ENCODE measurements at places on chromosomes 3 and 15. TPM values are rescaled to one million over a fixed set of nuclear protein-coding genes. Genes with fewer than 3 reads are reported as not detected.

DNA sequence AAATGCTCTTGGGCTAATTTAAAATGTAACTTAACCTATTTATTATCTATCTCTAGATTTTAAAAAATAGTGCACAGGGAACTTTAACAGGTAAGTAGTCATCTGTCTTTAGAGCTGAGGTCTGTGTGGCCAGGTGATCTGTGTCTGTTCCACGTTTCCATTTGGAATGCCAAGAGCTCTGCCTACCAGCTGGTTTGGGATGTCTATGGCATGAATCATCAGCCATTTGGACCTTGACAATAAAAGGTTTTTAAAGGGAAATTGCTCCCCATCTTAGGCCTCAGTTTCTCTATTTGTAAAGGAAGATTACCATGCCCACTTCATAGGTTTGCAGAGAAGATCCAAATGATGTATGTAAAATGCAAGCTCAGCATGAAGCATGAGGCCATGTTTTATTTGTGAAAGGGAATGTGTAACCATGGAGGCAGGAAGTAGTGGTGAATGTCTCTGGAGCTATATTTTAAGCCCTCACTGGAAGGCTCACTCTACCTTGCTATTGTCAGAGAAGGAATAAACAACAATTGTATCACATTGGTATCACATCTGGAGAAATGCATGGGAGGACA is 548.1 kb upstream of the LMCD1 start:
- no peak overlapping the region for H3K27ac ChIP-seq
- no peaks in the 10 kb centered on the region for H3K27me3 ChIP-seq
- DNase-seq: no peak
- H3K4me3 ChIP-seq: no peak overlapping the region
- no peaks in the 10 kb centered on the region for H3K36me3 ChIP-seq
- H3K4me1 ChIP-seq: no peaks in the 10 kb centered on the region

- DNase-seq: no peak
- no peak overlapping the region for H3K4me3 ChIP-seq
- H3K4me1 ChIP-seq: no peaks in the 10 kb centered on the region
- no peak overlapping the region for H3K27ac ChIP-seq
These were observed 29.6 kb downstream of the GSK3B start for GRCh38 chr3:120064641-120065040.

DNA sequence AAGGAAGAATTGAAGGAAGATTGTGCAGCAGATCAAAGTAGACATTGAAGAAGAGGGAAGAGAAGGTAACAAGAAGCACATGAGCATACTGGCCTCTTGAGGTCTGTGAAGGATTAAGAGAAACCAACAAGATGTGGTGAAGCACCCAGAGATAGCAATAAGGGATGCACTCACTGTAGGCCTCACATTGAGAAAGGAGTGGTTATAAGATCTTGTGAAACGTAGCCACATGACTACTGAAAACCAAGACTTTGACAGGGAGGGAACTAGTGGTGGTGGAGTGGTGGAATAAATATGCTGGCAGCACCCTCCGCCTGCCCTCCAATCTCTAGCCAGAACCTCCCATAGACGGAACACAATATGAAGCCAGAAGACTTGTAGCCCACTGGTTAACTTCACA is 651.2 kb downstream of the DIPK2A start:
- DNase-seq: no peak
- no peaks in the 10 kb centered on the region for H3K36me3 ChIP-seq
- H3K27me3 ChIP-seq: no peaks in the 10 kb centered on the region
- H3K27ac ChIP-seq: no peak overlapping the region
- no peak overlapping the region for H3K4me3 ChIP-seq
- no peaks in the 10 kb centered on the region for H3K4me1 ChIP-seq

The LMAN1L gene
- total RNA-seq: 1.5 TPM

- H3K27me3 ChIP-seq: no peaks in the 10 kb centered on the region
- H3K4me3 ChIP-seq: no peak overlapping the region
These were observed 33.3 kb downstream of the TM4SF18 start for GRCh38 chr3:149299938-149300801.

GRCh38 chr3:84727616-84728015 is 231.2 kb upstream of the CADM2 start:
- H3K4me1 ChIP-seq: no peaks in the 10 kb centered on the region
- H3K36me3 ChIP-seq: no peaks in the 10 kb centered on the region
- no peak overlapping the region for H3K4me3 ChIP-seq

The KY gene
- not detected for total RNA-seq

- DNase-seq: no peak
- peak overlapping the region; percentile 92 for H3K27ac ChIP-seq
- H3K27me3 ChIP-seq: no peaks in the 10 kb centered on the region
- H3K4me3 ChIP-seq: peak overlapping the region; percentile 78
- H3K4me1 ChIP-seq: peaks cover 3% of the 10 kb centered on the region
These were observed 740 bp upstream of the NSMCE3 start for GRCh38 chr15:29270169-29270955.

GRCh38 chr3:55802816-55803215 is 315.7 kb upstream of the WNT5A start:
- no peaks in the 10 kb centered on the region for H3K27me3 ChIP-seq
- no peaks in the 10 kb centered on the region for H3K4me1 ChIP-seq
- H3K4me3 ChIP-seq: no peak overlapping the region
- H3K27ac ChIP-seq: no peak overlapping the region
- DNase-seq: no peak
- H3K36me3 ChIP-seq: no peaks in the 10 kb centered on the region

The MME gene
- 96.1 TPM for total RNA-seq

The FOXB1 gene
- total RNA-seq: not detected

- no peaks in the 10 kb centered on the region for H3K27me3 ChIP-seq
- H3K4me1 ChIP-seq: no peaks in the 10 kb centered on the region
- H3K36me3 ChIP-seq: no peaks in the 10 kb centered on the region
- no peak for DNase-seq
- H3K4me3 ChIP-seq: no peak overlapping the region
These were observed 91.9 kb upstream of the VGLL4 start for GRCh38 chr3:11735638-11736037.

DNA sequence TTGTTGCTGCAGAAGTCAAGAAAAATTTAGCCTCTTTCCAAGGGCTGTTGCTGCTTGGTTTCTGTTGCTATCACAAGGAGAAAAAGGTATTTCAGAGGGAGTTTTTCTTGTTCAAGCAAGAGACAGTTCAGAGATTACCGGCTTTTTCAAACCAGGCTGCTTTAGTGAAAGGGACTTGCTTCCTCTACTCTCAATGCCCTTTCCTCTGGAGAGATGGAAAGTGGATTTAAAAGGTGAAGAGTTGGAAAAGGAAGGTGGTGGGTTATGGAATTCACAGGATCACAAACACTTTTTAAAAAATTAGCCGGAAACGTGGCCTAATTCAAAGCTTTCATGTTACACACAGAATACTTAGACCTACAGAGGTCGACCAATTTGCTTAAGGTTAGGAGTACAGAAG is 1.1 kb downstream of the PARP6 start:
- H3K4me3 ChIP-seq: no peak overlapping the region
- no peaks in the 10 kb centered on the region for H3K4me1 ChIP-seq
- H3K27me3 ChIP-seq: no peaks in the 10 kb centered on the region
- no peaks in the 10 kb centered on the region for H3K36me3 ChIP-seq

- H3K4me3 ChIP-seq: peak overlapping the region; percentile 84
- H3K27me3 ChIP-seq: no peaks in the 10 kb centered on the region
- no peak for DNase-seq
- no peaks in the 10 kb centered on the region for H3K36me3 ChIP-seq
These were observed 701 bp downstream of the OSBPL11 start for GRCh38 chr3:125594581-125595011.

DNA sequence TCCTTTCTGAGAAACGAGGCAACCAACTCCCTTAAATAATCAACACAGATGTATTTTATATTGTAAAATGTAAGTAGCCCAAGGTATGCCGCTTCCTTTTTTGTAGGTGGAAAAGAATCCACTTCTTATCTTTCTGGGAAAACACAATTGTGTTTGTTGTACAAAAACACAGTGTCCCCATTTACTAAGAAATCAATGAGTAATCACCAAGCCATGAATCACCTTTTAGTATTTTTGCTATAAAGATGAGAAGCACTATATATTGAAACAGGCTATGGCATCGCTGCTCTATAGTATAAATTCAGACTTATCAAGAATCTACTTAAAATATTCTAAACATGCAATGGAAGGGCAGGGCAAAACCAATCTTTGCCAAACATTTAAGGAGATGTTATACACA is 104.0 kb downstream of the TNIK start:
- H3K4me3 ChIP-seq: no peak overlapping the region
- no peak for DNase-seq
- no peaks in the 10 kb centered on the region for H3K36me3 ChIP-seq
- H3K27me3 ChIP-seq: no peaks in the 10 kb centered on the region
- no peaks in the 10 kb centered on the region for H3K4me1 ChIP-seq

DNA sequence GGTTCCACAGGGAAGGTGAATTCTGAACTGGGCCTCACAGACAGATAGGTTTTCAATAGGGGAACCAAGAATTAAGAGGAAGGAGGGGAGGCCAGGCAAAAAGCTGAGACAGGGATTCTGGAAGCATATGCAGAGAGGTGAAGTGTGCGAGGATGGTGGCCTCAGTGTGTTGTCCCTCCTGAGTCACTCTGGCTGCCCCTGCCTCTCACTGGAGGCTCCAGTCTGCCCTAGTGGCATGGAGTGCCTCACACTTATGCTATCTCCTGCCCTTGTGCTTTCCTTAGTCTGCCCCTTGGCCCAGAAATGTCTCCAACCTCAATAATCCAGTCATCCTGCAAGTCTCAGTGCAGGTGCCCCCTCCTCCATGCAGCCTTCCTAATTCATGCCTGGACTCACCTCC is 32.2 kb upstream of the RBP1 start:
- no peaks in the 10 kb centered on the region for H3K4me1 ChIP-seq
- no peaks in the 10 kb centered on the region for H3K27me3 ChIP-seq
- H3K4me3 ChIP-seq: no peak overlapping the region
- H3K36me3 ChIP-seq: no peaks in the 10 kb centered on the region
- H3K27ac ChIP-seq: no peak overlapping the region
